Left hindlimb (tissue), 1 donor: ENCODE measurements at places on chromosomes 11 and 22.

- no peak for DNase-seq
These were observed 50.3 kb downstream of the ARRB1 start for GRCh38 chr11:75301131-75301530.

DNA sequence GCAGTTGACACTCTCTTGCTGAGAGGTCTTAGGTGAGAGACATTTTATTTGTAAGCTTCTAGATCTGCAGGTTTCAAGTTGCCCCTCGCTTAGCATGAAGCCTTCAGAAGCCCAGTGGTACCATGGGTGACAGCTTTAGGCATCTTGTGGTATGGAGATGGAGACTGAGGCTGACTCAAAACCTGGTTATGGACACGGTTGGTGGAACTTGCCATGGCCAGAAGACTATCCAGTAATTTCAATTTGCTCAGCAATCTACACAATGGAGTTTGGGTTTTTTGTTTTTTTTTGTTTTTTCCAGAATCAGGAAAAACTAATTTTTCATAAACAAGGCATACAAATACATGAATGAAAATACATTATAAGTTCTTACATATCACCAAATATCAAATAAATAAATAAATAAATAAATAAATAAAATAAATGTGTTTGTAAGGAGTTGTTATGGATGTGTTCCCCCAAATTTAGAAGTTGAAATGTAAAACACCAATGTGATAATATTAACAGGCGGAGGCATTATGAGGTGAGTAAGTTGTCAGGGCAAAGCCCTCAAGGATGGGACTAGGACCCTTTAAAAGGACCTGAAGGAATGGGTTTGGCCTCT lies 22.6 kb downstream of the ETS1 start:
- no peak for DNase-seq

DNA sequence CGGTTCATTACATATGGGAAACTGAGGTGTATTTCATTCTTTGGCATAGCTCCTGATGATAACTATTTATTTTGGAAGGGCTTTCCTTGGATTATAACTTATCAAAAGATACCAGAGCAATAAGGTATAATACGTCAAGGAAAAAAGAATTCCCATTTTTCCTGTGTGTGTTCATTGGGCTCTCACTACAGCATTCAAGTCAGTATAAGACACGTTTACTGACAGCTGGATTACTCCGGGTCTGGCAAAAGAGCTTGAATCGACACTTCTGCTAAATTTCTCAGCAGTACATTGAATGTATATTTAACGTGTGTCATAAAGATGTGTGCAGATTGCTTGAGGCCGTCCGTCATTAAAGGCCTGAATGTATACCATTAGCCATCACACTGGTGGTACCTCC lies 163.4 kb downstream of the NCAM1 start:
- no peak for DNase-seq

GRCh38 chr11:64250415-64251015 lies 815 bp upstream of the PLCB3 start:
- no peak for DNase-seq

GRCh38 chr11:126573325-126573978 lies 218.0 kb downstream of the ST3GAL4 start:
- DNase-seq, result no peak

- no peak for DNase-seq
These were observed 67.5 kb downstream of the C11orf58 start for GRCh38 chr11:16805938-16806337.

DNA sequence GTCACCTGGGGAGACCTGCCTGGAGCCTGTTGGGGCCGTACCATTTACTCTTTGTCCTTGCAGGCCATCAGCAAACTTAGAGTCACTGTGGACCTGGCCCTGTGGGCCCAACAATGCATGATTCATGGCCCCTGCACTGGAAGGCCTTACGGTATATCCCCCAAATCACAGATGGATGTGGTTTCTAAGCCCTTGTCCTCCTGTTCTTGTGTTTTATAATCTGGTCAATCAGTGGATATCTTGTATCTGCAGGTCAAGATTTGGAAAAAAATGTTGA lies 6.2 kb downstream of the TSKU start:
- no peak for DNase-seq

GRCh38 chr22:33919391-33920196 lies 682 bp downstream of the LARGE1 start:
- DNase-seq, result peak; percentile 52

GRCh38 chr22:23533328-23533762 lies 46.7 kb downstream of the IGLL1 start:
- no peak for DNase-seq

DNA sequence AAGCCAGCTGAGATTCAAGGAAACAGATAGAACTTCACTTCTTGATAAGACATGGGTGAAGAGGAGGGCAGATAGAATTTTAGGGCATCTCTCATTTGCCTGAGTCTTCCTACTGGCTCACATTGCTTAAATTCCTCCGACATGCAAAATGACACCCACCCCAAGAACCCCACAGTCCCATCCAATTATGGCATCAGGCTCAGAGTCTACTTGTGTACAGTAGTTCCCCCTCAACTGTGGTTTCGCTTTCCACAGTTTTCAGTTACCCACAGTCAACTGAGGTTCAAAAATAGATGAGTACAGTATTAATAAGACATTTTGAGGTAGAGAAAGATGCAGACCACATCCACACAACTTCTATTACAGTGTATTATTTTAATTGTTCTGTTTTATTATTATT lies 99.8 kb downstream of the TTC17 start:
- DNase-seq, result no peak

GRCh38 chr22:28297504-28297903 lies 378.4 kb upstream of the PITPNB start:
- no peak for DNase-seq

GRCh38 chr11:127390465-127390864 lies 389.9 kb upstream of the KIRREL3 start:
- DNase-seq, result no peak

DNA sequence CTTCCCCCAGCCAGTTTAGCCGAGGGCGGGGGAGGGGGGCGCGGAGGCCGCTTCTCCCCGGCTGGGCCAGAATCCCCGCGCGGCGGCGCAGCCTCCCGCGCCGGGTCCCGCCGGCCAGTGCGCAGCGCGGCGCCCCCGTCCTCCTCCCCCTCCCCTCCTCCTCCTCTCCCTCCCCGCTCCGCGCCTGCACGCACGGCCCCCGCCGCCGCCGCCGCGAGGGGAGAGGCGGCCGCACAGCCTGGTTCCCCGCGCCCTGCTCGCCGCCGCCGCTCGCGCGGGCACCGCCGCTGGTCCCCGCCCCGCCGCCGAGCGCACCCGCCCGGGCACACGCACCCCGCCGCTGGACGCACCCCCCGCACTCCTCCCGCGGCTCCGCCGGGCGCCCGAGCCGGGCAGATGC lies at the start of gene FLRT1:
TSS of gene FLRT1 (plus strand) at position 356 of the 400 bp plus-strand sequence. CDS start 80,337 bp downstream, outside the sequence.
- DNase-seq, result no peak

DNA sequence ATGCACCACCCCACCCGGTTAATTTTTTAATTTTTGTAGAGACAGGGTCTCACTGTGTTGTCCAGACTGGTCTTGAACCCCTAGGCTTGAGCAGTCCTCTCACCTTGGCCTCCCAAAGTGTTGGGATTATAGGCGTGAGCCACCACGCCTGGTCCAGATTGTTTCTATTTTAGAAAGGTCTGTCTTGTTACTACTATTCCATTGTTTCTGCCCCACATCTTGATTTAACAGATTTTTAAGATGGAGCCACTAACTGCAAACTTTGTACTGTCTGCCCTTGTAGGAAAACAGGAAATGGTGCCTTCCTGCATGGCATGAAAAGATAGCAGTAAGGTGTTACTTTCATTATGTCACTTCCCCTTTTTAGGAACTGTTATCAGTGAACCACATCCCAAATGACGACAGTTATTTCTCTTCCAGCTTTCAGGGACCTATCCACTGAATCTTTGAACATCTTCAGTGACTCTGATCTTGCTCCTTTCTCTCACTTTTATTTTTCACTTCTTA lies 23.2 kb downstream of the TAF1D start:
- no peak for DNase-seq

DNA sequence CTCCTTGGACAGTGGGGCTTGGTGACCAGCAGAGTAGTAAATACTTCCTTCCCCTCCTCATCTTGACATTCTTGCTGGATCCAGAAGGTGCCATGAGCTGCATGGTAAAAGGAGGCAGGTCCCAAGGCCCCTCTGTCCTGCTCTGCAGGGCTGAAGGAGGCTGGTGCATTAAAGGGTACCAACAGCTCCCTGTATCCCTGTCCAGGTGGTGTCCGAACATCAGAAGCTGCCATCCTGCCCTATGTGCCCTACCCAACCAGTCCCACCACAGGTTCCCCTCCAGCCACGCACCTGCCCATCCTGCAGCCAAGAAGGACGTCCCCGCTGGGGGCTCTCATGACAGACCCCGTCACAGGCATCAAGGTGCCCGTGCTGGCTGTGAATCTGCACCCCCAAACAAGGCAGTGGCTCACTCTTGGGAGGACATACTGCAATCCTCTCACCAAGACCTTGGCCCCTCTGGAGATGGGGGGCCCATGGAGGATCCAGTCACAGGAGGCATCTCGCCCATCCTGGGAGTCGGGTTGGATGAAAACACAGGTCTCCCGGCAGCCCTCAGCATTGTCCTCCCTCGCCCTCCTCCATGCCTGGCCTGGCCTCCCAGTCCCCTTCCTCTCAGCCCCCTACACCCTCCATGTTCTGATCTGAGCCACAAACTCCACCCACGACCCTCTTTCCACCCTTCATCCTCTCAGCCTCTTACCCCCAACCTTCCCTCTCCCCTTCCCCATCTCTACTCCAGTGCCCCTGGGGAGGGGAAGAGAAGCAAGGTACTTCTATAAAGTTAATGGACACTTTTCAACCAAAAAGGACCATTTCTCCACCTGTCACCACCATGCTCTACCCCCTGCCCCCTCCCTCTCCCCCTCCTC lies 55.1 kb downstream of the BTG4 start:
- no peak for DNase-seq

DNA sequence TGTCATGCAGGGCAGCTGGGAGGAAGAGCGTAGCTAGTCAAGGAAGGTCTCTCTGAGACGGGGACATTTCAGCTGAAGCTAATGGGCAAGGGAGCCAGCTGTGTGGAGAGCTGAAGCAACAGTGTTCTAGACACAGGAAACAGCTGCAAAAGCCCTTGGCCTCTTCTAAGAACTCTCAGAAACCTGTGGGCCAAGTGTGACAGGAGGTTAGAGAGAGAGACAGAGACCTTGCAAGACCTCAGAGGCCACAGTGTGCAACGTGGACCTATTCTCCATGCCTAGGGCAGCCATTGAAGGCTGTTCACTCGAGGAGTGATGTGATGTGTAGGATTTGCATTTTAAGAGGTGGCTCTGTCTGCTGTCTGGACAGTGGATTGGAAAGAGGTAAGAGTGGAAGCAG lies 48.7 kb upstream of the TNRC6B start:
- DNase-seq, result no peak

DNA sequence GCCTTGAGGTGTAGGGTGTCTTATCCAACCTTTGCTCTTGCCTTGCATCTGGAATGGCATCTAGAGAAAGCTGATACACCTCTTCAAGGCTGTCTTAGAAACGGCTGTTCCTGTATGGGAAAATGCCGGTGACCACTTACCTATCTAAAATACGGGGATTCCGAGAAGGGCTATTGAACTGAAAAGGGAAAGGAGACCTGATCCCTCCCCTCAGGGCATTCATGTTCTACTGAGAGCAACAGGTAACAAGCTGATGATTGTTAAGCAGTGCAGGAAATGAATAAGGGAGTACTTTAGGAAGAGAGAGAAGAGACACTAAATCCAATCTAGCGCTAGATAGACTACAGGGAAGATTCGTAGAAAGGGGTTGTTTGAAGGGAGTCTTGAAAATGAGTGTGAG lies 1388.1 kb downstream of the FAM181B start:
- DNase-seq, result no peak

DNA sequence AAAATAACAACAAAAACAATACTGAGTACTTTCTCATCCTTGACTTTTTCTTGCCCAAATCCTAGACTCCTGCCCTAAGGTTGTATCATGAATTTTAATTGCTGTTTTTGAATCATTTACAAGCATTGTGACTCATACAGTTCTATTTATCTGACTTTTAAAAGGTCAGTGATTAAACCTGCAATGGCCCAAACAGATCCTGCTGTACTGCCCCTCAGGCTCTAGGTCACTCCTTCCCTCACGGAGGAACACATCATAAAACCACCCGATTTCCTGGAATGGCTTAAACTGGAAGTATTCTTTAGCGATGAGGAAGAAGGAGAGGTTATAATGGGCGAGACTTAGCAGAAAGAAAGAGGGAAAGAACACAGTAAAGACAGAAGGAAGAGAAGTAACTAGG lies 12.3 kb downstream of the ARFGAP3 start:
- DNase-seq, result no peak

GRCh38 chr11:108961095-108961494 lies 296.2 kb downstream of the DDX10 start:
- no peak for DNase-seq

DNA sequence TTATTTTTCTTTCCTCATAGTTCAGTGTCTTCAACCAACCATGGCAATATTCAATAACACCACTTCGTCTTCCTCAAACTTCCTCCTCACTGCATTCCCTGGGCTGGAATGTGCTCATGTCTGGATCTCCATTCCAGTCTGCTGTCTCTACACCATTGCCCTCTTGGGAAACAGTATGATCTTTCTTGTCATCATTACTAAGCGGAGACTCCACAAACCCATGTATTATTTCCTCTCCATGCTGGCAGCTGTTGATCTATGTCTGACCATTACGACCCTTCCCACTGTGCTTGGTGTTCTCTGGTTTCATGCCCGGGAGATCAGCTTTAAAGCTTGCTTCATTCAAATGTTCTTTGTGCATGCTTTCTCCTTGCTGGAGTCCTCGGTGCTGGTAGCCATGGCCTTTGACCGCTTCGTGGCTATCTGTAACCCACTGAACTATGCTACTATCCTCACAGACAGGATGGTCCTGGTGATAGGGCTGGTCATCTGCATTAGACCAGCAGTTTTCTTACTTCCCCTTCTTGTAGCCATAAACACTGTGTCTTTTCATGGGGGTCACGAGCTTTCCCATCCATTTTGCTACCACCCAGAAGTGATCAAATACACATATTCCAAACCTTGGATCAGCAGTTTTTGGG lies at the start of gene OR51T1:
TSS of gene OR51T1 (plus strand) at position 41 of the 641 bp plus-strand sequence. CDS start at position 41, 0 bp downstream.
- no peak for DNase-seq

DNA sequence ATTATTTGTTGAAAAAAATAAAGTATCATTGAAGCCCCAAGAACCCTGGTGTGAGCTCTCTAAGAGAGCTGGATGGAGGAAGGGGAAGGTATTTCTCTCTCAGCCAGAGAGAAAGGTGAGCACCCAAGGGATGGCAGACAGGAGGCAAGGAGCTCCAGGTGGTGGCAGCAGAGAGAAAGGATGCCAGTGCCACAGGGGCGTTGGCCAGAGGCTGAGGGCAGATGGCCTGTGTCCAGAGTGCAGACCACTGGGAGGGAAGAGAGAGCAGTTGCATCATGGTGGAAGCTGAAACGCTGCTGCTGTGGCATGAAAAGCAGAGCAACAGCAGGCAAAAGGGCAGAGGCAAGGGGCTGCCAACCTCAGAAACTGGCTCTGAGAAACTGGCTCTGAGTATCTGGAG lies 8.5 kb downstream of the SPON1 start:
- DNase-seq, result peak; percentile 68

DNA sequence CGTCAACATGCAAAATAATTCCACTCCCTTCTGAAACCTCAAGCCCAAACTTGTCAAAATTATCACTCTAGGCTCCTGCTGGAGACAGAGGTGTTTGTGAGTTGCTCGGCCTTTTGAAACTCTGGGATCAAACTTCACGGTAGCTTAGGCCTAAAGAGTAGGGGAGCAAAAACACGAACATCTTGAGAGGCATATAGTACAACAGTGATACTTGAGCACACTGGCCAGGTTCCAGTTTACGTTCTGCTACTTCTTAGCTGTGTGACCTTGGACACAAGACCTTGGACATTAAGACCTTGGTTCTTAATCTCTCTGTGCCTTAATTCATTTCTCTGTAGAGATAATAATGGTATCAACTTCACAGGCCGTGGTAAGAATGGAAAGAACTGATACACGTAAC lies 123.5 kb upstream of the LMO1 start:
- DNase-seq, result no peak

GRCh38 chr11:133660202-133660568 lies 127.9 kb upstream of the OPCML start:
- DNase-seq, result no peak
